ENCODE measurements at places on chromosomes 13 and 19. TPM values are rescaled to one million over a fixed set of nuclear protein-coding genes. Genes with fewer than 3 reads are reported as not detected.
A peak's percentile ranks its signal among the peaks of the same experiment; 100 is the strongest.

DNA sequence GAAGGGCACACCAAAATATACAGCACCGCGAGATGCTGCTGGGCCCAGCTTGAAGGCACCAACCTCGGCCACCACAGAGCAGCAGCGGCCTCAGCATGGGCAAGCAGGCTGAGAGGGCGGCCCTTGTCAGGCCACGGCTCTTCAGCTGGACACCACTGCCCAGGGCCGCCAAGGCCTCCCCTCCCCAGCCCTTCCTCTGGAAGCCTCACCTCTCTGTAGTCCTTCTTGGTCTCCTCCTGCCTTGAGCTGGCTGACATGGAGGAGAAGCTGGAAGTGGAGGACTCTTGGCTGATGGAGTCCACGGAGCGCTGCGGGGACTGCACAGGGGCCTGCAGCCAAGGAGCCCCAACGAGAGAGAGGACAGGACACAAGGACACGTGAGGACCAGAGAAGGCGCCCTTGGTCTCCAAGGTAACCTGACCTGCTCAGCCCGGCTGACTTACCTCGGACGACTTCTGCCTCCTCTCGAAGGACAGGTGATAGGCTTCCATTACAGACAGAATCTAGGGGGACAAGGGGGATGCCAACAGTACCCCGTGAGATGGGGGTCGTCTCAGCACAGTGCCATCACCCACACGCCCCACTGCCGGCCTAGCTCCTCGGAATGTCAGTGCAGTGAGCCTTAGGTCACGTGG, 38.2 kb downstream of the PDCD5 start:
- DNase-seq, result no peak

DNA sequence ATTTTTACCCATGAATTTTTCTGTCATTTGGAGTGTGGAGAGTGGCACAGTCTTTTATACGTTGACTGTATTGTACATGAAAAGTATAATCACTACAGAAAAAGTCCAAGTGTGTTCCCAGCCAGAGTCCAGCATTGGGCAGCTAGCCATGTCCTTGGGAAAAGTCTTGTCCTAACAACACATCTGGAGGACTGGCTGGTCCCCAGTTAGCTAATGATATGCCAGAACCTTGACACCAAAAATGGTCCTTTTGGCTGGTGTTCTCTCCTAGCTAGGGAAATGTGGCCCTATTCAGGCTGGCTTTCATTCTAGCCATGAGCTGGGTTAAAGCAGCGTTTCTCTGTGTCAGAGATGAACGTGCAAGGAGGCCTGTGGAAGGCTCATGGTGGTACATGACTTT, 98.9 kb downstream of the ESD start:
- peak; percentile 61 for DNase-seq

DNA sequence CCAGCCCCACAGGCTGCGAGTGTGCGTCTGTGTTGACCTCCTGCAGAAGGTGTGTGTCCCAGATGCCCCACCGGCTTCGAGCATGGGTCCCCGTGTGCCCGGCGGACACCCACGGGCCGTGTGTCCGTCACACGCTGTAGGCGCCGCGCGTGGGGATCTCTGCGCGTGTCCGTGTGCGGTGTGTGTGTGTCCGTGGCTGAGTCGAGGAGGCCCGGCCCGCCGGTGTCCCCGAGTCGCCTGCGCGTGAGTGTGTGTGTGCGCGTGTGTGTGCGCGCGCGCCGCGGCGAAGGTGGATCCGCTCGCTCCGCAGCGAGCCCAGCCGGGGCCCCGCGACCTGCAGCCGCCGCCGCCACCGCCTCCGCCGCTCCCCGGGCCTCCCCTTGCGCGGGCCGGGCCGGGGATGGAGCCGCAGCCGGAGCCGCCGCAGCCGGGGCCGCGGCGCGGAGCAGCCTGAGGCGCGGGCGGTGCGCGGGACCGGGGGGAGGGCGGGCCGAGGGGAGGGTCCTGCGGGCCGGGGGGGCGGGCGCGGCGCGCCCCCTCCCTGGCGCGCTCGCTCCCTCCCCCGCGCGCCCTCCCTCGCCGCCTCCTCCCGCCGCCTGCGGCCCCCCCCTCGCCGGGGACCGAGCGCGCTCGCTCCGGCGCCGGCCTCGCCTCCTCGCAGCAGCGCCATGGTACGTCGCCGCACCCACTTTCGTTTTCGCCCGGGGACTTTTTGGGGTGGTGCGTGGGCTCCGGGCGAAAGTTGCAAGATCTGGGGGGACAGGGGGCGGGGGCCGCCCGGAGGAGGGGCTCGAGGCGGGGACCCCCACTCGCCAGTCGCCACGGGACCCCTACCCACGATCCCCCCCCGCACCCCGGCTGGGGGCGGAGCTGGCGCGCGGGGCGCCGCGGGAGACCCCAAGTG, 7.1 kb upstream of the NFIC start:
- peak; percentile 89 for DNase-seq

TMEM145 gene
- 0.04 TPM for total RNA-seq

- DNase-seq, result no peak
These were observed 44.9 kb downstream of the TEX29 start for GRCh38 chr13:111365149-111366005.

DNA sequence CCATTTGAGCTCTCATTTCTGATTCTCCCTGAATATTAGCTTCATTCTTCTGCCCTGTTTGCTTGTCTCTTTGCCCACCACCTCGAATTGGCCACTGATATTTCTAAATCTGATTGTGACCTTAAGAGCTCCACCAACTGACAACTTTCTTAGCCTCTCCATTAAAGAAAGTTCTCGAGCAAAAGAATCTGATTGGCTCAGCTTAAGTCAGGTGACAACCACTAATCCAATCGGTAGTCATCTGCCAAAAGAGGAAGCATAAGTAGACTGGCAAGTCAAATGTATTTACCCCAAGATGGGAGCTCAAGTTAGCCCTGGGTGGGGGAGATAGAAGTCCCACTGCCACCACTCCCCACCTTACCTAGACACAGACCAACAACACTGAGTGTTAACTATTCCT, 41.5 kb downstream of the NOTCH3 start:
- no peak for DNase-seq
